ENCODE measurements at places on chromosomes 16 and 17. TPM values are rescaled to one million over a fixed set of nuclear protein-coding genes. Genes with fewer than 3 reads are reported as not detected.

Gene SYT17
- total RNA-seq = 9.7 TPM

Gene LRRC37A
- total RNA-seq = 0.79 TPM

Gene OTOP3
- not detected for total RNA-seq

Gene ABCA9
- total RNA-seq = not detected

Gene LHX1
- total RNA-seq = 0.79 TPM

Gene SLC5A11
- 0.24 TPM for total RNA-seq

Gene NPIPA8
- total RNA-seq = 0.37 TPM

Gene TACO1
- total RNA-seq = 55.4 TPM

Gene SOCS7
- total RNA-seq = 16.2 TPM

Data from A549 treated with Mapracorat at 1 μM for 4 hours (cell line).